ENCODE measurements at places on chromosomes 5 and 9.

DNA sequence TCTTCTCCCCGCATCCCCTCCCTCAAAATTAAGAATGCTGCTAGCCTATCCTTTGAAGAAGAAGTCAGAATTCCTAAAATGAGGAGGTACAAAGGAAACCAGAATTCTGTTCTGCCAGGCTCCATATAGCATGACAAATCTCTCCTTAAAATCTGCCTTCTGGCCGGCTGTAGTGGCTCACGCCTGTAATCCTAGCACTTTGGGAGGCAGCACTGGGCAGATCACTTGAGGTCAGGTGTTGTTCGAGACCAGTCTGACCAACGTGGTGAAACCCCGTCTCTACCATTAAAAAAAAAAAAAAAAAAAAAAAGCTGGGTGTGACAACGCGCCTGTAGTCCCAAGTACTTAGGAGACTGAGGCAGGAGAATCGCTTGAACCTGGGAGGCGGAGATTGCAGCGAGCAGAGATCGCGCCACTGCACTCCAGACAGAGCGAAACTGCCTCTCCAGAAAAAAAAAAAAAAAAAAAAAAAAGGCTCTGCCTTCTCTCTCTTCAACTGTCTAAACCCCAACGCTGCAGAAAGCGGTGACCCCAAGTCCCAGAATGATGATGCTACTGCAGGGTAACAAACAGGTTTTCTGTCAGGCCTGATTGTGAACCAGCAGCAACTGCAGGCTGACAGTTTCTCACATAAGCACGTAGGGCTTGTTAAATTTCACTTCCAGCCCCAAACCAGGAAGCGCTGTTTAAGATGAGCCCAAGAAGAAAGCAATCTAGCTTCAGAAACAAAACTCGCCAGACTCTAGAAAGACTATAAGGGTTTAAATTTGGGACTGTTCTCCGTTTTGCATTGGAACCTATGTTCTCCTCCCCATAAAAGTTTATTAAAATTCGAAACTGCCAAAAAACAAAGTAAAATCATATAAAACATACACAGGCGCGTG is 963 bp upstream of the CAST start:
- DNase-seq = no peak

DNA sequence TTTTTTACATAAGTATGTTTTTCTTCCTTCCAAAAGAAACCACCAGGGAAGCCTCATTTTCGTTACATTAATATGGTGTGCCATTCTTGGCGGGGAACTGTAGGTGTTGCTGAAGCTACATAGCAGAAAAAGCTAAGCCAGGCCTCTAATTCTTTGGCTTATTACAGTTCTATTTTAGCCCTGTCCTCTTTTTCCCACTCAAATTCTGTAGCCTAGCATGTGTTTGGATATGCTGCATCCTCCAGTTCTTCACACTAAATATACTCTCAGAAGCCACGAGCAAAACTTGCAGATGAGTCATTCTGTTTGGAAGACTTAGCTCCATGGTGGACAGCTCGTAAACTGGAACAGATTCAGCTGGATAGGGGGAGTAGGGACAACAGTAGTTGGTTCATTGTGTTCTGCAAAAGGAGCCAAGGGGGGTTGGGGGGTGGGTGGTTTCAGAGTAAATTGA is 369.4 kb downstream of the TMEM161B start:
- DNase-seq = no peak

GRCh38 chr5:90158131-90158530 is 251.4 kb downstream of the CETN3 start:
- no peak for DNase-seq

GRCh38 chr5:99911971-99912370 is 623.2 kb upstream of the FAM174A start:
- DNase-seq = no peak

- no peak for DNase-seq
Observed at GRCh38 chr5:163571744-163572143, 66.3 kb downstream of the MAT2B start.

GRCh38 chr9:129391221-129391661 is 213.2 kb upstream of the IER5L start:
- no peak for DNase-seq

DNA sequence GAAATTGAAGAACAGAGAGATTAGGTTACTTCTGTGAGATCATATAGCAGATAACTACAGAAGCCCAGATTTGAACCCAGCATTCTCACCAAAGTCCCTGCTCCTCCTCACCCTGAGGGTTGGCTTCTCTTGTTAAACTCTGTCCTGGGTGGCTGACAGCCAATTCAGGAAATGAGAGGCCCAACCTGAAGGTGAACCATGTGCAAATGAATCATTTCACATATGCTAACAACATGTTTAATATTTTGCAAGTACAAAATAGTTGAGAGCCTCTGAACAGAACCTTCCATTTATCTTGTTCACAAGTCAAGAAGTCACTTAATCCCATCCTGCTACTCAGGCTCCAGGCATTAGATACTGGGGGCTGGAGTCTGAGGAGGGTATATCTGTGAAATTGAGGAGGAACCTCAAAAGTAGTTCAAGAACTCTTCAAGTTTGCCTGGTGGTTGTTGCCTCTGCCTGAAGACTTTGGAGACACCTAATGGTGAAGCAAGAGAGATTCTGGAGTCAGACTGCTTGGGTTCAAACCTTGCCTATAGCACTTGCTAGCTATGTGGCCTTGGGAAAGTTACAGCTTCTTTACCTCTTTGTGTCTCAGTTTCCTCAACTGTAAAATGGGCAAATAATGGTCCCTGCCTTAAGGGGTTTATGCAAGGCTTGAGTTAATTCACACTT is 564.0 kb downstream of the PSAT1 start:
- no peak for DNase-seq

DNA sequence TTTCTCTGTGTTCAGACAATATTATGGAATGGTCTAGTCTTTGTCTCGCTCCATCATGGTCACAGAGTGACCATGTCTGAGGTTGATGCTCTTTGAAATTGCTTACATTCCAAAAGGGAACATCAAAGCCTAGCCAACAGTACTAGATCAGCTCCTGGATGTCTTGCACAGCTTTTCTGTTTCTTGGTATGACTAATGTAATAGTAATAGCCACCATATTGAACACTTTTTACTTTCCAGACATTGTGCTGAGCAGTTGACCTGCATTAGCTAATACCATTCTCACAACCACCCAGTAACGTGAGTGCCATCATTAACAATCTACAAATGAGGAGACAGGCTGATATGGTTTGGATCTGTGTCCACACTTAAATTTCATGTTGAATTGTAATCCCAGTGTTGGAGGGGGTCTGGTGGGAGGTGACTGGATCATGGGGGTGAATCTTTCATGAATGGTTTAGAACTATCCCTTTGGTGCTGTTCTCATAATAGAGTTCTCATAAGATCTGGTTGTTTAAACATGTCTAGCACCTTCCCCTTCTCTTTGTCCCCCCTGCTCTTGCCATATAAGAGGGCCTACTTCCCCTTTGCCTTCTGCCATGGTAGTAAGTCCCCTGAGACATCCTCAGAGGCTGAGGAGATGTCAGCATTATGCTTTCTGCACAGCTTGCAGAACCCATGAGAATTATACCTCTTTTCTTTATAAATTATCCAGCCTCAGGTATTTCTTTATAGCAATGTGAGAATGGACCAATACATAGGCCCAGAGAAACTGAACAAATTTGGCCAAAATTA is 577.5 kb upstream of the CLINT1 start:
- no peak for DNase-seq

GRCh38 chr9:137880160-137880975 is 2.8 kb downstream of the CACNA1B start:
- no peak for DNase-seq

- no peak for DNase-seq
Observed at GRCh38 chr5:138712791-138713190, 40.4 kb upstream of the CTNNA1 start.

- no peak for DNase-seq
Observed at GRCh38 chr9:5483306-5483705, 27.0 kb upstream of the PDCD1LG2 start.

DNA sequence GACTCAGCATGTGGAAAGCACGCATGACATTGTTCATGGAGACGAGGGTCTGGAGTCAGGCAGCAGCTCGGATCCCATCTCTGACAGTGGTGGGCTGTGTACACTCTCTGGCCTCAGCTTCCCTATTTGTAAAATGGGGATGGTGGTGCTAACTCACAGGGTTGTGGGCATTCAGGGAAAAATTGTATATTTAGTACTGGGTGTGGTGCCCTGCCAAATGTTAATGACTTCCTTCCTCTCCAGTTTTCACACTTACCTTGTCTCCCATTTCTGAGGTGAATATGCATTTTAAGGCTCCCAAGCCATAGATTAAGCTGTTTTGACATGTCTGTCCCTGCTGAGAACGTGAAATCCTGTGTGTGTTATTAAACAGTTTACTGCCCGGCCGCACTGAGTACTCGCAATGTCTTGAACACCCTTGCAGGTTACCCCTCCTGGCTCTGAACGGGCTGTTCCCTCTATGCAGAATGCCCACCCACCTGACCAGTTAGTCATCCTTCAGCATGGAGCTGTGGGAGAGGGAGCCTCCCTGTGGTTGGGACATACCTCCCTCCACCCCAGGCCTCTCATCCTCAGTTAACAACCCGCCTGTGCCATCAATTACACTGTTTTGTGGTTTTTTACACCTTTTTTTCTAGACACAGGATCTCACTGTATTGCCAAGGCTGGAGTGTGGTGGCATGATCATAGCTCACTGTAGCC is 25.8 kb downstream of the TJP2 start:
- no peak for DNase-seq

- no peak for DNase-seq
Observed at GRCh38 chr5:45225571-45226031, 416.9 kb downstream of the MRPS30 start.

GRCh38 chr9:137905740-137906139 is 28.2 kb downstream of the CACNA1B start:
- no peak for DNase-seq

DNA sequence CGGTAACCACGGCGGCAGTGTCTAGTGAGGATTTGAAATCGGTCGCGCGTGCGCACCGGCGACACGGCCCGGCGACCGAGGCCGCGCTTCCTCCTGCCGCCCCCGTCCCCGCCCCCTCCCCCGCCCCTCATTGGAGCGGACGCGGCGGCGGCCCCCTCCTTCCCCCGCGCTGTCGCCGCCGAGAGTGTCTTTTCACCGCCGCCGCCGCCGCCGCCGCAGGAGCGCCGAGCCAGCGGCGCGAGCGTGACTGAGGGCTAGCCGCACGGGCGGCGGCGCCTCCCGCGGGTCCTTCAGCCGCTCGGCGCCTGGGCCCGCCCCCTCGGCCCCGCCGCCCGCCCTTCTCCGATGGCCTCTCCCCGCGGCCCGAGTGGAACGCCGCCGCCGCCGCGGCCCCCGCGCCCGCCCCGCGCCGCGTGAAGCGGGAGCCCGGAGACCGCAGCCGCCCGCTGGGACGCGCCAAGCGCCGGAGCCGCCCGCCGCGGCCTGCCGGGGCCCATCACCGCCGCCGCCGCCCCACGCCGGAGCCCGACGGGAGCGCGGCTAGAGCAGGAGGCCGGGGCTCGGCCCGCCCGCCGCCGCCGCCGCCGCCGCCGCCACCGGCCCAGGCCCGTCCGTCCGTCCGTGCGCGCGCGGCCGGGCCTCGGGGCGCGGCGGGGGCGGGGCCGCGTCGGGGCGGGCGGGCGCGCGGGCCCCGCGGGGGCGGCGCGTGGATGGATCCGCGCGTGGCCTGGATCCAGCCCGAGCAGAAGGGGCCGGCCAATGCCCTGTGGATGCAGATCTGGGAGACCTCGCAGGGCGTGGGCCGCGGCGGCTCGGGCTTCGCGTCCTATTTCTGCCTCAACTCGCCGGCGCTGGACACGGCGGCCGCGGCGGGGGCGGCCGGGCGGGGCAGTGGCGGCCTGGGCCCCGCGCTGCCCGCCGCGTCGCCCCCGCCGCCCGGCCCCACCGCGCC is at the start of gene TENT4A:
TENT4A (plus strand) TSS at position 159 of the 952 bp plus-strand sequence; CDS start at position 711, 552 bp downstream.
- no peak for DNase-seq

- no peak for DNase-seq
Observed at GRCh38 chr5:174411479-174411819, 312.9 kb upstream of the MSX2 start.

DNA sequence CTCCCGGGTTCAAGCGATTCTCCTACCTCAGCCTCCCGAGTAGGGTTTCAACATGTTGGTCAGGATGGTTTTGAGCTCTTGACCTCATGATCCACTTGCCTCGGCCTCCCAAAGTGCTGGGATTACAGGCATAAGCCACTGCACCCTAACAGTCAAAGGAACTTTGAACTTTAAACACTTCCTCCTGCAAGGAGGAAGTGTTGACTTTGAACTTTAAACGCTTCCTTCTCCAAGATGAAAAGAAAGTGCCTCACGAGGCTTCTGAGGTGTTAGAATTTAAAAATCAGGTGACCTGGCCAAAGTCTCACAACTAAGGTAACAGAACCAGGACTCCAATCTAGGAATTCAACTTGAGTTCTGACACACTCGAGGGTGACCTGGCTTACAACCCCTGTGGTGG is 150.9 kb downstream of the BRINP1 start:
- DNase-seq = no peak

- DNase-seq = no peak
Observed at GRCh38 chr9:88993871-88994460, 2.7 kb downstream of the S1PR3 start.

GRCh38 chr5:94944160-94944559 is 325.7 kb downstream of the SLF1 start:
- DNase-seq = no peak

GRCh38 chr5:180600554-180601041 is 9.3 kb upstream of the SCGB3A1 start:
- no peak for DNase-seq

GRCh38 chr5:135181653-135182052 is 147.6 kb upstream of the PITX1 start:
- no peak for DNase-seq

GRCh38 chr9:137514691-137515337 is 35.4 kb downstream of the PNPLA7 start:
- no peak for DNase-seq

DNA sequence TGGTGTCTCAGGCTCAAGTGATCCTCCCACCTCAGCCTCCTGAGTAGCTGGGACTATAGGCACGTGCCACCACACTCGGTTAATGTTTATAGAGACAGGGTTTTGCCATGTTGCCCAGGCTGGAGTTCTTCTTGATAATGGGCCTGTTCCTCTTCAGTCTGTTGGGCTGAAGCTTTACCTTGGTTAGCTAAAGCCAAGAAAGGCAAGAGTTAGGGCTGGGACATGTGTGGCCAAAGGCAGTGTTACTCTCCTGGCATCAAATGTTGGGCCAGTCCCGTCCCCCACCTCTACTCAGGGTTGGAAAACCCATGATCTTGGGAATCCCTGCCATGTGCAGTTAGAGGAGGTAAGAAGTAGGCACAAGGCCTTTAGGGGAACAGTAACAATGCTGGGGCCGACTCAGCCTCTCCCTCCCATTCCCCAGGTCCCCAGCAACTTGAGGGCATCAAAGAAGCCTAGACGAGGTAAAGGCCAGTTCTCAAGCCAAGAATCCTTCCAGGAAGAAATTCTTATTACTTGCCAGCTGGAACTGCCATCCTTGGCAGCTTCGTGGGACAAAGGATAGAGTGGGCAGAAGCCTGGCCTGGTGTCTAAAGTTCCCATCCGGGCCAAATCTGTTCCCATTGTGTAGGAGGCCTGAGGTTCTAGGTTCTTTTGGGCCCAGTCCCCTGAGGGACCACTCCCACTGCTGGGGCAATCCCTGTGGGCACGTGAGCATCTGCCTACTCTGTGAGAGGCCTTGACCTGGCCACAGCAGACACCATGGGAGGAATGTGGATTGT is 4.5 kb downstream of the EGR1 start:
- DNase-seq = no peak

All from anterior cingulate cortex (tissue), 58 donors.